ENCODE measurements at places on chromosomes 6 and 20. TPM values are rescaled to one million over a fixed set of nuclear protein-coding genes. Genes with fewer than 3 reads are reported as not detected.

MLN gene
- total RNA-seq, result not detected

TCP11 gene
- total RNA-seq, result not detected

RNF182 gene
- total RNA-seq, result 4.2 TPM

SYNJ2 gene
- total RNA-seq, result 55.4 TPM

EIF6 gene
- total RNA-seq, result 206 TPM

DEFB132 gene
- total RNA-seq, result not detected

CD2AP gene
- 21.8 TPM for total RNA-seq

SLC4A11 gene
- total RNA-seq, result 3.1 TPM
